T follicular helper cell (primary cell): ENCODE measurements at places on chromosomes 5 and 9.

DNA sequence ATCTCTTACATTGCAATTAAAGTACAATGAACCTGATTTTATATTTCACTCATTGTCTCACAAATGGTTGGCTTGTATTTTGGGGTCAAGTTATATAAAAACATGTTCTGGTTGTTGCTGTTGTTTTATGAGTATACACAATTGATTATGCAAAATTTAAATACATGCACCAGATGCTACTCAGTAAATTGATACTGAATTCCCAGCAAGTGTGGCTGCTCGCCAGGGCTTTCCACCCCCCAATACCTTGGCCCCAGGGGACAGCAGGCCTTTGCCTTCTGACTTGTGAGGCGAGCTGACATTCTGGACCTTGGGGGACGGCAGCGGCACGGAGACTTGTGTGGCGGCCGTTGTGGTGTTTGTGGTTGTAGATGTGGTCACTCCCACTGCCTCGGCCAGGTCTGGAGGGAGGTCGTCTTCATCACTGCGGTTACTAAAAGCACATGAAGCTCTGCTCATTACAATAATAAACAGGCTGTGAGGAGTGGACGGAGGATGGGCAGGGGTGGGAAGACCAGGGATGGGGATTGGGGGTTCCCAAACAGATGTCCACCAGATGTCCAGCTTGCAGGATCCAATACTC, 27.0 kb upstream of the FRRS1L start:
- no peak for DNase-seq

DNA sequence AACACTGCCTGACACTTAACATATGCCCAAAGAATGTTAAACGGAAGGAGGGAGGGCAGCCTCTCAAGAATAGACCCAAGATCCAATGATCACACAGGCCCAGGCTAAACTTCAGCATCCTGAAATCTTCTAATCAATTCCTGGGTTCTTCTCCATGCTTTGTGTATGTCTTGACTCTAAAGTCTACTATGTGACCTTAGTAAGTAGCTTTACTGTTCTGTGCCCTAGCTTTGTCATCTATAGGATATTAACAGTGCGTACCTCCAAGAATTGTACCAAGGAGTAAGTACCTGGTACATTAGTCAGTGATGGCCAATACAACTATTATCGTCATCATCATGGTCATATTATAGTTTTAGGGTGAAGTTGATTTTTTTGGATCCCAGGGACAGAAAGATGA, 96.6 kb downstream of the SGCD start:
- DNase-seq, result no peak

DNA sequence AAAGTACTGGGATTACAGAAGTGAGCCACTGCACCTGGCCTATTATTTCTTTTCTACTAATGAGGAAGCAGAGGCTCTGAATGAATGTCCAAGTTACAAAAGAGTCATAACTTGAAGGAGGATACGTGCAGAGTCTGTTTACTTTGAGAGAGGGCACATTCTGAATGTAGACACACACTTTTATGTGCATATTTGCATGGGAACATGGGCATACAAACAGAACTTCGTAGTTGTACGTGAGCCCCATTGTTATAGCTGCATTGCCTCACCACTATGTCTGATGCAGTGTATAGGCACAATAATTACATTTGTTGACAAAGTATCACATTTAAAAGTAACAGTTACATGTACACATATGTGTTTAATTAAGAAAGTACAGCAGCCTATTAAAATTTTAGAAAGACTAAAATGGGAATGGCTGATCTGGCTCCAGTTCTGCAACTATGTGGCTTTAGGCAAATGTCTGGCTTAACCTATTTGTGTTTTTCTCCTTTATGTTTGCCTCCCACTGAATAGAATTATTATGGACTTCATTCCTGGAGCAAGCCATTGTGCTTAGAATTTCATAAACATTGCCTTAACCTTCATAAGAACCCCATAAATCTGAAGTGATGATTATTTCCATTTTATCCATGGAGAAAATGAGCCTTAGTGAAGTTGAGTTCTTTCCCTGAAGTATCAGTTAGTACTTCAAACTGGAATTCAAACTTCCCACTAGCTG, 3.0 kb upstream of the DPYSL3 start:
- DNase-seq, result no peak

GRCh38 chr9:5310851-5311250, 6.3 kb upstream of the RLN2 start:
- DNase-seq, result no peak

- no peak for DNase-seq
Observed at GRCh38 chr5:68688547-68688946, 405.3 kb upstream of the SLC30A5 start.

GRCh38 chr5:41789434-41789833, 80.8 kb downstream of the OXCT1 start:
- no peak for DNase-seq

DNA sequence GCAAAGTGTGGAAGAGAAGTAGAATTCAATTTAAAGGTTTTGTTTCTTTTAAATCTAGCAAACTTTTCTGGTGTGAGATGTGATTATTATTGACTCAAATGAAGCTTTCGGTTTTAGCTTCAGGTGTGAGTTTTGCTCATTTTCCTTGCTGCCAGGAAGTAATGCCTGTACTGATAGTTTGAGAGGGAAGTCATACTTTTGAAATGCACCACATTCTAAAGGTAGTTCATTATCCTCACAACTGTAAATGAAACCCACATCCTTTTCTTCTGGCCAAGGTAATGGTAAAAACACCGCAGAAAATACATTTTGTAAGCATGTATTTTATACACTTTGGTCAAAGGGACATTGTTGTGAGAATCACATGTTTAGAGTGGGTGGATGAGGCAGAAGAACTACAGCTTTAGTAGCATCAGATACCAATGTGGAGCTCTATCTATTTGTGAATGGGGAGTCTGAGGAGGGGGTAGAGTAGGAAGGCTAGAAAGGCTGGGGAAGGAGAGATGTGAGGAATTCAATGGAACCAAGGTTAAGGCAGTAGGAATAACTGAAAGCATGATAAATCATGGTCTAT, 167.0 kb upstream of the CDKN2B start:
- DNase-seq, result no peak

DNA sequence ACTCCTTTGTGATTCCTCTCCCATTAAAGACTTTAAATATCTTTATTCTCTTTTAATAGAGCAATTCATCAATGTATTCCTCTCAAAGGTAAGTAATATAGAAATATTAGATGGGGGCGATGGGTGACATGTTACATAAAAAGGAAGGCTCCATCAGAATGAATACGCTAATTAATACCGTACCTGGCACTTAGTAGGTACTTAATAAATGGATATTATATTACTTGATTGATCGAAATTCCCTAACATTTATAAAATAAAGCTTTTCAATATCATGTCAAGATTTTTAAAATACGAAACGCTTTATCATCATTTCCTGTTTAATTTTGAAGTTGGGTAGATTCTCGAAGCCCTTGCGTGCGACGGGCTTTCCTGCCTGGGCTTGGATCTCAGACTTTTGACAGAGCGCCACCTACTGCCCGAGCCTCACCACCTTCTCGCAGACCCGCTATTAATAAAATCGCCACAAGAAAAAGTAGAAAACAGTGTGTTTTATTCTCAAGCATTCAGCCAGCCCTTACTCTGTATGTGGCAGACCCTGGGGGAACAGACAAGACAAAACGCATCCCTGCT, 99.4 kb downstream of the C5orf15 start:
- peak; percentile 43 for DNase-seq
